ENCODE measurements at places on chromosomes 2 and 18. TPM values are rescaled to one million over a fixed set of nuclear protein-coding genes. Genes with fewer than 3 reads are reported as not detected.

GRCh38 chr2:25602333-25602723, 71.0 kb downstream of the DTNB start:
- DNase-seq, result no peak

- no peak for DNase-seq
Observed at GRCh38 chr2:20618468-20618885, 32.4 kb downstream of the HS1BP3 start.

KCNS3 gene
- polyA plus RNA-seq, result 7.7 TPM

MLPH gene
- polyA plus RNA-seq, result 1.2 TPM

All from muscle of arm (tissue), 14 donors.